ENCODE measurements at places on chromosomes 6 and 20. TPM values are rescaled to one million over a fixed set of nuclear protein-coding genes. Genes with fewer than 3 reads are reported as not detected.

Gene HS3ST5
- total RNA-seq: not detected

DNA sequence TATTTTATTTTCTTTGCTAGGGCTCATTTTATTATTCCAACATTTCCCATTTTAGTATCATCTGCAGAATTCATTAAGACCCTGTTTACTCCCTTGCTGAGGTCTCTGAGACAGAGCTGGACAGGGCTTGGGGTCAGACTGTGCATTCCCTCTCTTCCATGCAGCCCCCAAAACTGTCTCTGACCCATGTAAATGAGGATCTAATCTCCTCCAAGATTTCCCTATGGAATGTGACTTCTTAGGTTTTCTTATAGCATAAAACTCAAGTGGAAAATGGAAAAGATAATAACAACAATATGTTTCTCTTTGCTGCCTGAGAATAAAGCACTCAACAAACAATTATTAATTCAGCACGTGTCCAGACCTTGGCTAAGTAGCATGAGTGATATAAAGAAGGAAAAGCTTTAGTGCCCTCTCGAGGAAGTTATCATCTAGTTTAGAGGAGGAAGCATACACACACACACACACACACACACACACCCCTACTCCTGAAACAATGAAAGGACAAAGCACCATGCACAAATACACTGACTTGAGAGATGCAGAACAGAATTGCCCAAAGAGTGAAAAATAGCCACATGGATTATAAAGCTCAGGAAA, 815.5 kb downstream of the BCKDHB start:
- no peak overlapping the region for H3K4me3 ChIP-seq
- no peak overlapping the region for H3K27ac ChIP-seq
- H3K27me3 ChIP-seq: no peaks in the 10 kb centered on the region
- H3K4me1 ChIP-seq: no peaks in the 10 kb centered on the region
- H3K36me3 ChIP-seq: no peaks in the 10 kb centered on the region

Gene MAP7
- total RNA-seq: 11.8 TPM

Gene MRPL14
- 52.8 TPM for total RNA-seq

GRCh38 chr6:169046021-169046420, 207.6 kb downstream of the THBS2 start:
- H3K36me3 ChIP-seq: no peaks in the 10 kb centered on the region
- peaks cover 12% of the 10 kb centered on the region for H3K4me1 ChIP-seq
- no peak overlapping the region for H3K27ac ChIP-seq

Gene LY6G5B
- total RNA-seq: 0.48 TPM

- no peak overlapping the region for H3K4me3 ChIP-seq
- no peaks in the 10 kb centered on the region for H3K4me1 ChIP-seq
- no peak overlapping the region for H3K27ac ChIP-seq
These were observed 151.6 kb upstream of the CDH4 start for GRCh38 chr20:61100489-61100888.

Gene SEC23B
- 68.7 TPM for total RNA-seq

- H3K4me1 ChIP-seq: no peaks in the 10 kb centered on the region
- no peaks in the 10 kb centered on the region for H3K36me3 ChIP-seq
- H3K4me3 ChIP-seq: no peak within 1 kb of the TSS
- H3K27me3 ChIP-seq: no peaks in the 10 kb centered on the region
These were observed at the start of gene VNN1 for GRCh38 chr6:132713352-132714134. Gene VNN1, minus strand, starts transcription at chr6:132714055. Its CDS starts 20 bp downstream, at chr6:132714035.

DNA sequence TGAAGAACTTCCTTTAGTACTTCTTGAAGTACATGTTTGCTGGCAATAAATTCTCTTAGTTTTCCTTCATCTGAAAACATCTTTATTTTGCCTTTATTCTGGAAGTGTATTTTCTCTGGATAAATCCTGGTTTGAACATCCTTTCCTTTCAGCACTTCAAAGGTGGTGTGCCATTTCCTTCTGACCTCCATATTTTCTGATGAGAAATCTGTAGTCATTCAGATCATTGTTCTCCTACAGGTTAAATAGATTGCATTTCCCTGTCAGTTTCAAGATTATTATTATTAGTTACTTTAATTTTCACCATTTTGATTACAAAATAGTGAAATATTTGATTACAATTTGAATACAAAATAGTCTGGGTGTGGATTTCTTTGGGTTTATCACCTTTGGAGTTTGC, 134.5 kb downstream of the CDH26 start:
- H3K4me3 ChIP-seq: no peak overlapping the region
- no peak overlapping the region for H3K27ac ChIP-seq

DNA sequence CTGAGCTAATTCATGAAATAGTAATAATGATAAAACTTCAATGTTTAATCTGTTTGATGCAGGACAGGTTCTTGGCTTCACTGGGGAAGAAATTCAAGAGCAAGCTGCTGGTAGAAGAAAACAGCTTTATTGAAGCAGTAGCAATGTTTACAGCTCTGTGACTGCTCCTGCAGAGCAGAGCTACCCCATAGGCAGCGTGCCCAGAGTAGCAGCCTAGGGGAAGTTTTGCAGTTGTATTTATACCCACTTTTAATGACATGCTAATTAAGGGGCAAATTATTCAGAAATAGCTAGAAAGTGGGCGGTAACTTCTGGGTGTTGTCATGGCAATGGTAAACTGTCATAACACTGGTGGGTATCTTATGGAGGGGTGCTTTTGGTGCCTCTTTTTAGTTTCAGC, 518.0 kb downstream of the RFPL4B start:
- no peaks in the 10 kb centered on the region for H3K27me3 ChIP-seq
- DNase-seq: no peak
- no peak overlapping the region for H3K27ac ChIP-seq

GRCh38 chr20:33656783-33657703, 5.1 kb upstream of the C20orf144 start:
- no peak overlapping the region for H3K27ac ChIP-seq
- DNase-seq: no peak
- H3K36me3 ChIP-seq: no peaks in the 10 kb centered on the region
- peaks cover 14% of the 10 kb centered on the region for H3K4me1 ChIP-seq
- no peaks in the 10 kb centered on the region for H3K27me3 ChIP-seq

DNA sequence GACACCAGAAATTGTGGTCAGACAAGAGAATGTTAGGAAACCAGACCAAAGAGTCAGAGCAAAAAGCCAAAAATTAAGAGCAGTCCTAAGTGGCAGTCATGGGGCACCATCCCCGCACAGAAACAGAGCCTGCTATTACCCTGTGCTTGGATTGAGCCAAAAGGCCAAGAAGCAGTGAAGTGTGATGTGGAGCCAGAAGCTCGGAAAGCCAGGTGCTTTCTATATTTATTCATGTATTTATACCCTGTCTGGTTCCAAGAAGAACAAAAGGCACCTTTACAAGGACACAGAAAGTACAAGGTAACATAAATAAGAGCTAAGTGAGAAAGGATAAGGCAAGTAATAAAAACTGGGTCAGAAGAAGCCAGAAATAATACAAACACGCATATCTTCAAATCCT, 336.2 kb upstream of the CNR1 start:
- no peaks in the 10 kb centered on the region for H3K36me3 ChIP-seq
- no peaks in the 10 kb centered on the region for H3K27me3 ChIP-seq
- DNase-seq: no peak
- no peaks in the 10 kb centered on the region for H3K4me1 ChIP-seq

Gene MDFI
- total RNA-seq: 7.1 TPM
